Stimulated activated CD8-positive, alpha-beta memory T cell treated with anti-CD3 and anti-CD28 coated beads, Interleukin-15, amount 100 ng/mL, for 48 hours (primary cell): ENCODE measurements at places on chromosomes 13 and 19.

DNA sequence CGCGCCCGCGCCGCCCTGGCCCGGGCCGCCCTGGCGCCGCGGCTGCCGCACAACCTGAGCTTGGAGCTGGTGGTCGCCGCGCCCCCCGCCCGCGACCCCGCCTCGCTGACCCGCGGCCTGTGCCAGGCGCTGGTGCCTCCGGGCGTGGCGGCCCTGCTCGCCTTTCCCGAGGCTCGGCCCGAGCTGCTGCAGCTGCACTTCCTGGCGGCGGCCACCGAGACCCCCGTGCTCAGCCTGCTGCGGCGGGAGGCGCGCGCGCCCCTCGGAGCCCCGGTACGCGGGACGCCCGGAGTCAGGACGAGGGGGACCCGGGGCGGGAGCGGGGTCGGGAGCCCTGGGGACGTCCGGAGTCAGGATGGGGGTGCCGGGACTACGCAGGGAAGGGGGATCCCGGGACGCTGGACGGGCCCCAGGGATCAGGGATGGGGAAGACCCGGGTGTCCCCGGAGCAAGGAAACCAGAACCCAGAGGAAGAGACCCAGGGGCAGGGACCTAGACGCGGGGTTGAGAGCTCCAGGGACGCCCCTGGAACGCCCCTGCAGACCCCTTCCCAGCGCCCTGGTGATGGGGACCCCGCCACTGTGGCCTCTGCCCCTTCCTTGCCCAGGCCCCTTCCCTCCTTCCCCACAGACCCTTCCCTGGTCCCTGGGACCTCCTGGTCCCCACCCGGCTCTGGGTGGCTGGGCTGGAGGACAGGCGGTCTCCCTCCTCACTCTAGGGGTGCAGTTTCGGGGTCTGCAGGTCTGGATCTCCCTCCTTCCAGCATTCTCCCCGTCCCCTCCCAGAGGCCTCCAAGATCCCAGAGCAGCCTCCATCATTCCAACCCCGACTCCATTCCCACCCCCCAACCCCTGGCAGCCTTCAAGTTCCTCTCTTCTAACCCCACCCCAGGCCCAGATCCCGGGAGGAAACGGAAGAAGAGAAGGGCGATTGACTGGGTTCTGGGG lies 645 bp downstream of the GRIN3B start:
- DNase-seq = no peak

GRCh38 chr13:72983085-72983768 lies 75.6 kb upstream of the KLF5 start:
- no peak for DNase-seq

GRCh38 chr13:21703846-21704245 lies 33.0 kb downstream of the FGF9 start:
- DNase-seq = no peak

DNA sequence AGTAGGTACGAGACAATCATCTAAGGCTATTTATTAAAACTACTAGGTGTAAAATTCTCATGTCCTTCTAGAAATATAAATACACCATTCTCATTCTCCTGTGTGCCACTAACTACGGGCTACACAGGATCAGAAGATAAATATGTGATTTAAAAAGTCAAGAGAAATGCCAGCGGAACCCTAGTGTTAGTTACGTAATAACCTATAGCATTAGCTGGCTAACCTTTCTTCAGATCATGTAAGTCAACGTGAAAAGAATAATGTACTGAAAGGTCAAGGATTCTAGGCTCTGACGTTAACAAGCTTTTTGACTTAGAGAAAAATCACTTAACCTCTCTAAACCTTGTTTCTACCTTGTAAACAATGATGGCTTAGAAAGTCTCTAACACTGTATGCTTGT lies 121.8 kb downstream of the RGCC start:
- no peak for DNase-seq

DNA sequence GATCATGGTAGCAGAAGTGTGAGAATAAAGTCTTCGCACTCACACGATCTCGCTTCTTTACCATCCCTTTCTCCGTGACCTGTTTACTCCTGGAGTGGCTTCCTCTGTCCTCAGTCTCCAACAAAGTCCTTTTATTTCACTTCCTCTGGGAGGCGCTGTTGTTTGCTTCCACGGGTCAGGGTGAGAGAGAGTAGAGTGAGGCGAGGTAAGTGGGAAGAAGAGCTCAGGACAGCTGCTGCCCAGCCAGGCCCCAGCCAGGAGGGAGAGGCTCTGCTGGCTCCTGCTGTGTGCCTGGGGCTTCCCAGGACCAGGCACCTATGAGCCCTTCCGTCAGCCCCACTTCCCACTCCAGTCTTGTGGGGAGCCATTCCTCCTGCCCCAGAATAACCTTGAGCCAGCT lies 242.1 kb downstream of the FGF9 start:
- no peak for DNase-seq

DNA sequence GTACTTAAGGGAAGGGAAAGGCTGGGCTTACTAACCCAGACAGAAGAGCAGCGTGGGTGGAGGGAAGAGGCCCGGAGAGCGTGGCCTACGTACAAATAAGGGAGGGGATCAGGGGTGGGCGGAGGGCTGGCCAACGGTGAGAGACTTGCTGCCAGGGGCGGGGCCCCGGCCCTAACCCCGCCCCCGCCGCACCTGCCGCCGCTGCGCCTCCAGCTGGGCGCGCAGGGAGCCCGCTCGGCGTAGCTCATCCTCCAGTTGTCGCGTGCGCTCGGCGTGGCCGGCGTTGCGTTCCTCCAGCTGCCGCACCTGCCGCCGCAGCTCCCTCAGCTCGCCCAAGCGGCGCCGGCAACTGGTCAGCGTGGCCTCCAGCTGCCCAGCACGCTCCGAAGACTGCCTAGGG lies 5.7 kb downstream of the HOOK2 start:
- no peak for DNase-seq

DNA sequence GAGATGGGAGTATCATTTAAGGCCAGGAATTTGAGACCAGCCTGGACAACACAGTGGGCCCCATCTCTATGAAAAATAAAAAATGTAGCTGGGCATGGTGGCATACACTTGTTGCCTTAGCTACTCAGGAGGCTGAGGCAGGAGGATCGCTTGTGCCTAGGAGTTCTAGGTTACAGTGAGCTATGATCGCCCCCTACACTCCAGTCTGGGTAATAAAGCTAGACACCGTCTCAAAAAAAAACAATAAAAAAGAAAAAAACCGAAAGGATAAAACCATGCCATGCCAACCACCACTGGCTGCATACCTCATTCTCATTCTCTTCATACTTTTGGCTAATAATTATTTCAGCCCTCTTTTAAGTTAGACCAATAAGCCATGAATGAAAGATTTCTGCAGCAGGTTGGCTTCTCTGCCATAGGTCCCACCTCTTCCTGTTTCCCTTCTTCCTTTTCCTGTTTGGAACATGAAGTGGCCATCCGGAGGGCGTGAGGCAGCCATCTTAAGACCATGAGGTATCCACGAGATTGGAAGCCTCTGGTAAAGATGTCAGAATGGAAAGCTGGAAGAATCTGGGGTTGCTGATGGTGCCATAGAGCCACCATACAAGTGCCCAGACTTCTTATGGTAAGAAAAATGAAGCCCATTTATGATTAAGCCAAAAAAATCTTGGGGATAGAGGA lies 171.3 kb downstream of the CACNA1A start:
- DNase-seq = no peak

DNA sequence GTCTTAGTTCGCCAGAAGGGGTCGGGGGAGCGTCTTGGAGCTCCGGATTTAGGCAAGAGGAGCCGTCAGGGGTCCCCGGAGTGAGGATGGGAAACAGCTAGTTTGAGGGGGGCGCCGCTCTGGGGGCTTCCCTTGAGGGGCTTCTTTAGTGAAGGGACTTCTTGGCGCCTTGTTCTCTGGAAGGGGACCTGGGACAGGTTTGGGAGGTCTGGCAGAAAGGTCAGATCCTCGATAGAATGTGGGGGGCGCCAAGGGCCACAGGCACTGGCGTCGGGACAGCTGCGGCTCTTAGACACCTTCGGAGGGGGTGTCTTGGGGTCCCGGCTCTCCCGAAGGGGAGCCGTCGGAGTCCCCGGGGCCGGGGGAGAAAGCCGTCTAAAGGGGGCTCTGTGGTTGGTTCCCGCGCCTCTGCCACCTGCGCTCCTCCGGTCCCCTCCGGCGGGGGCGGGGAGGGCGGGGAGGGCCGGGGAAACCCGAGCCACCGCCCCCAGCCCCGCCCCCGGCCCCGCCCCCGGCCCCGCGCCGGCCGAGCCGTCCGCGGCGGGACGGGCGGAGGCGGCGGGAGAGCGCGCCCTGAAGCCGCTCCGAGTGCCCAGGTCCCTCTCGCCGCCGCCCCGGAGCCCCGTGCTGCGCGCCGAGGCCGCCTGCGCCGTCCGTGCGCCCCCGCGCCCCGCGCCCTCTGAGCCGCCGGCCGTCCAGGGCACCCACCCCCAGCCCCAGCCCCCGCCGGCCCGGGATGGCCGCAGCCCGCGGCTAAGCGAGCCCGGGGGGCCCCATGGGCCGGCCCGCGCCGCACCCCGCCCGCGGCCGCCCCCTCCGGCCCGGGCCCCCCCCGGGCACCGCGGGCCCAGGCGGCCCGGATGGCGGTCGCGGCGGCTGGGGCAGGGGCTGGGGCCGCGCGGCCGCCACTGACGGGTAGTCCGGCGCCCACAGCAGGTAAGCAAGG lies at the start of gene NRTN:
Gene NRTN, plus strand, starts transcription at position 552 of the 946 bp plus-strand sequence. CDS start 19,099 bp downstream, outside the sequence.
- no peak for DNase-seq

GRCh38 chr19:13938301-13939064 lies at the start of gene PODNL1:
Gene PODNL1, minus strand, starts transcription at chr19:13938417. Its CDS starts 236 bp downstream, at chr19:13938181.
- no peak for DNase-seq

DNA sequence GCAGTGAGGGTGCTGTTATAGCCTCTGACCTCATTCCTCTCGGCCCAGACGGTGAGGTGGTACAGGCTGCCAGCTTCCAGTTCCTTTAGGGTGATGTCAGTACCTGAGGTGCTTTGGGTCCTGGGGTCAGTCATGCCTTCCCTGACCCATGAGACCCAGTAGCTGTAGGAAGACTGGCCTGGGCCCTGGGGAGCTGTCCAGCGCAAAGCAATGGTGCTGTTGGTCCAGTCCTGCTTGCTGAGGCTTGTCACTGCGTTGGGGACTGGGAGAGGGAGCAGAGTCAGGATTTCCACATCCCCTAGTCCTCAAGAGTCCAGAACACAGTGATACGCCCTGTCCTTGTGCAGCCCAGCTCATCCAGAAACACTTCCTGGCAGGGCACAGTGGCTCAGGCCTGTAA lies 10.7 kb downstream of the PTPRH start:
- DNase-seq = no peak

- DNase-seq = no peak
These were observed 1419.4 kb upstream of the SLC10A2 start for GRCh38 chr13:104485571-104485970.

DNA sequence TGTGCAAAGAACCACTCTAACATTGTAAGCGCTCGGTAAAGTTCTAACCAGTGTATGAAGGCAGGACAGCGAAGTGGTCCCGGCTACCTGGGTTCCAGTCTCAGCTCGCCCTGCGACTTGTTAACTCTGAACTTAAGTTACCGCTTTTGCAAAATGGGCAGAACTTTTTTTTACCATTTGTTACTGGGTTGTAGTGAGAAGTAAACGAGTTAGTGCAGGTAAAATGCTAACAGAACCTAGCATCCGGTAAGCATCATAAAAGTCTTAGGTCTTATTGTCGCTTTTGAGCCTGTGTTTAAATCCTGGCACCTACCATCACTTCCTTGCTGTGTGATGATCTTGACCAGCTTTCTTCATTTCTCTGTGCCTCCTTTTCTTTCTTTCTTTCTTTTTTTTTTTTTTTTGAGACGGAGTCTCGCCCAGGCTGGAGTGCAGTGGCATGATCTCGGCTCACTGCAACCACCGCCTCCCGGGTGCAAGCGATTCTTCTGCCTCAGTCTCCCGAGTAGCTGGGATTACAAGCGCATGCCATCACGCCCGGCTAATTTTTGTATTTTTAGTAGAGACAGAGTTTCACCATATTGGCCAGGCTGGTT lies 734 bp upstream of the TRMT1 start:
- DNase-seq = no peak
